ENCODE measurements at places on chromosomes 13 and 19.
A peak's percentile ranks its signal among the peaks of the same experiment; 100 is the strongest.

DNA sequence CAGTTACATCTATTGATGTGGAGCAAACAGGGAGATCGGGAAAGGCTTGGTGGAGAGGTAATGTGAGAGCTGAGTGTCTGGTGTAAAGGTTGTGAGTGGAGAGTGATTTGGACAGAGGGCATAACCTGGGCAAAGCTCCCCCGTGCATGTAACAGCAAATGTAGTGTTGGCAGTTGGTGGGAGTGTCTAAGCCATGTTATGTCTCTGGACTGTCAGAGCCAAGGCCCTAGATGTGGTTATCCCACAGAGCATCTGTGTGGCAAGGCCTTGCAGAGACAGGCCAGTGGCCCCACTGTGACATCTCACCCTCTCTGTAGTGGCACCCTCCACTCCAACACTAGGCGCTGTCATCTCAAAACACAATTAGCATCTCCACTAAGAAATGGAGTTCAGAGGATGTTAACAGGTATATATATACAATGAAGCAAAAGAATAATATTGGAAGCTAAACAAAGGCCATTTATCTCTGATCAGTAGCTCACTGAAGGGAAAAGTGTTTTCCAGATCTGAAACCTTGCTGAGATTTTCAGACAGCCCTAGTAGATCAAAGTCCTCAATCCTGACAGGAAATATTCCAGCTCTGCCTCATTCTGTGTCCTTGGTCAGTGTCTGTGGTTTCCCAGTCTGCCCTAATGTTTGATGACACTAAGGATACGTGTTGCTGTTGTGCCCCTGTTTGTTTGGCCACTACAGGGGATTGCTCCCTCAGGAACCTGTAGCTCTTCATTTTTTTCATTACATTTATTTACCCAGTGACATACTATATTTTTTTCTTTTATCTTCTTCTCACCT, 20.2 kb downstream of the POLR1D start:
- DNase-seq: no peak

GRCh38 chr19:22421797-22422196, 349 bp downstream of the ZNF98 start:
- no peak for DNase-seq

GRCh38 chr13:110929104-110929777, 14.4 kb upstream of the ANKRD10 start:
- no peak for DNase-seq

- DNase-seq: no peak
Observed at GRCh38 chr19:42452590-42452989, 9.8 kb upstream of the CXCL17 start.

- no peak for DNase-seq
Observed at GRCh38 chr13:77387607-77388200, 60.8 kb upstream of the MYCBP2 start.

DNA sequence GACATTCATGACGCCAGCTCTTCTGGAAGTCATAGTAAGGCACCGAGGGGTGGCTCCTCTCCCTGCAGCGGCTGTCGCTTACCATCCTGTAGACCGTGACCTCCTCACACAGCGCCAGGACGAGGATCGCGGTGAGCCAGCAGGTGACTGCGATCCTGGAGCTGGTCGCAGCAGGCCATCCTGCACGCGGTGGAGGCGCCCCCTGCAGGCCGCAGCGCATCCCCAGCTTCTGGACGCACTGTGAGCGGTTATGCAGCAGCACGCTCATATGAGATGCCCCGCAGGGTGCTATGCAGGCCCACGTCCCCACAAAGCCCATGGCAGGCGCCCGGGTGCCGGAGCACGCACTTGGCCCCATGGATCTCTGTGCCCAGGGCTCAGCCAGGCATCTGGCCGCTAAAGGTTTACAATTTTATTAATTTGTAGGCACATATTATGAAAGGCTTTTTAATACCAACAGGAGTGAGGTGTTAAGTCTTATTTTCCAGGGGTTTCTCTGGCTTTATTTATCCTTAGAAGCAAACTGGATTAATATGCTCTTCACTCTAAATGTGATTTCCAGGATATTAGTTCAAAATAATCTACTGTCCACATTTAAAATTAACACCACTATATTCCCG, 35.6 kb upstream of the PSPC1 start:
- DNase-seq: peak; percentile 36

- DNase-seq: no peak
Observed at GRCh38 chr13:99269627-99270241, 11.6 kb upstream of the GPR18 start.

DNA sequence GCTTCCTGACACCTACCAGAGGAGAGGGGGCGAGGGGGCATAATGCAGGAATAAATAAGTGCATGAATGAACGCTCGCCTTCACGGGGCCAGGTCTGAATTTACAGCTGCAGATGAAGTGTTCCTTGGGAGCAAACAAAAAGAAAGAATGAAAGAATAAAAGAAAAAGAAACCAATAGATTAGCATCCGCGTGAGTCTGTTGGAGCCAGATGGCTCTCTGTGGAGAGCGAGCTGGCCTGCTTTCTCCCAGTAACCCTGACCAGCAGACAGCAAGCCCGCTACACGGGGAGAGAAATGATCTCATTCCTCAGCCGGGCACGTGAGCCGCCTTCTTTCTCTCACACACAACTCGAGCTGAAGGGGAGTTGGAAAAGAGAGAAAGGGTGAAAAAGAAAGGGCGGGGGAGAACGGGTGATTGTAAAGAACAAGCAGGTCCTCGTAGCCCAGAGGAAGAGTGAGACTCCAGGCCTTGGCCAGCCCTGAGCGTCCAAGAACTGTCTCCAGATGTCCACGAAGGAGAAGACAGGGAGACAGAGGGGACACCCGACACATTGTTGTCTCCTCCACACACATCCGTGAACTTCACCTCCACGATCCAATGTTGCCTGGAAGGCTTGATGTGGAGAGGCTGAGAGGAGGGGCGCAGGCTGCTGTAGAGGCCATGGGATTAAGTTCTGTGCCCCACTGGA, 81.4 kb downstream of the RNASEH2B start:
- DNase-seq: no peak

DNA sequence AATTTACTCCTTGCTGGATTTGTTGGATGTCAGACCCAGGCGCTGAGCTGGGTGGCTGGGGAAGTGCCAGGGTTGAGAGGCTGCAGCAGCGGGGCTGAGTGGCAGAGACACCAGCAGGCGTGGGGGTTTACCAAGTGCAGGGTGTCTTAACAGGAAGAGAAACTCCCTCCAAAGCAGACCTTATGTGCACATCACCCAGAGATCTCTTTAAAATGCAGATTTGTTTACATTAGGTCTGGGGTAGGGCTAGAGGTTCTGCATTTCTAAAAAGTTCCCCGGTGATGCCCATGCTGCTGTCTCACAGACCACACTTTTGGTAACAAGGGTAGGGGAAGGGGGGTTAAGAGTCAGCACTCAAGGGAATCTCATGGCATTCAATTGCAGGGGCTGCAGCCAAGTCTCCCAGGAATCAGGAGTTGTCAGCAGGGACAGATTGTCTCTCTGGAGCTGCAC, 80.7 kb upstream of the OLFM4 start:
- DNase-seq: no peak

DNA sequence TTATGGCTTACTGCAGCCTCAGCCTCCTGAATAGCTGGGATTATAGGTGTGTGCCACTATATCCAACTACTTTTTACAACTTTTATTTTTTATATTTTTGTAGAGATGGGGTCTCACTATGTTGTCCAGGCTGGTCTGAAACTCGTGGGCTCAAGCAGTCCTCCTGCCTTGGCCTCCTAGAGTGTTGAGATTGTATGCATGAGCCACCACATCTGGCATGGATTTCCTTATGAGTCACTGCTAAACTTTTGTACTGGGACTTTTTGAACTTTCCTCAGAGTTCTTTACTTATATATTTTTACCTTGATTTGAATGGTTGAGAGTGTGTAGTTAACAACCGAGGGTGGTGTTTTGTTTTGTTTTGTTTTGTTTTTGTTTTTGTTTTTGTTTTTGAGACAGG, 33.4 kb downstream of the DNAJC3 start:
- no peak for DNase-seq

DNA sequence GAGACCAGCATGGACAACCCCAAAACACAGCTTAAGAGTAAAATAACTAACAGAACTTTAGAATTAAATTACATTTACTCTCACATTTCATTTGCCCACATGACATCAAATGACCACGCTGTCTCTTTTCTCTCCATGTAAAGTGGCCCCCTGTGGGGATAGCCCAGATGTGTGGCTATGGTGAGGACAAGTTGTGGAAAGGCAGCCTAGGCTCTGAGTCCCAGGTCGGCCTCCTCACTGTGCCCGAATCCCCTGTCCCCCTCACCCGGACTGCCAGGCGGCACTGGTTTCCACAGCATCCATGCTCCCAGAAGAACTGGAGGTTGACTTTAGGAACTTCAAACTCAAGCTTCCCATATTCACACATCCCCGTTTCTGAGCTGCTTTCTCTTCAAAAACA, 111.8 kb upstream of the UQCRFS1 start:
- no peak for DNase-seq

DNA sequence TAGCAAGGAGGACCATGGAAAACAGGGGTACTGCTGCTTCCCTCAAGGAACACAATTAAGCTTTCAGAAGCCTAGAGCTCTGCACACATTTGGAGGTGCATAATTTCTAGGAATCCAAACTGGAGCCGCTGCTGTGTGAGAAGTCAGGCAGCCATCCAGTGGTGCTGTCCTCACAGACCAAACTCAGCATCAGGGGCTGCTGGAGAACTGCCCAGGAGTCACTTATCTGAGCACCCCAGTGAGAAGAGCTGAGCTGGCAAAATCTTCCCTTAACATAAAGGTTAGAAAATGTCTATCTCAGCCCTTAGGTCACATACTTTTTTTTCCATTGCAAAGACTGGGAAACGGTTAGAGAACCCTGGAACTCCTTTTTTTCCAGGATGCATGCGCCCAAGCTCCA, 72.8 kb downstream of the ATP7B start:
- no peak for DNase-seq

DNA sequence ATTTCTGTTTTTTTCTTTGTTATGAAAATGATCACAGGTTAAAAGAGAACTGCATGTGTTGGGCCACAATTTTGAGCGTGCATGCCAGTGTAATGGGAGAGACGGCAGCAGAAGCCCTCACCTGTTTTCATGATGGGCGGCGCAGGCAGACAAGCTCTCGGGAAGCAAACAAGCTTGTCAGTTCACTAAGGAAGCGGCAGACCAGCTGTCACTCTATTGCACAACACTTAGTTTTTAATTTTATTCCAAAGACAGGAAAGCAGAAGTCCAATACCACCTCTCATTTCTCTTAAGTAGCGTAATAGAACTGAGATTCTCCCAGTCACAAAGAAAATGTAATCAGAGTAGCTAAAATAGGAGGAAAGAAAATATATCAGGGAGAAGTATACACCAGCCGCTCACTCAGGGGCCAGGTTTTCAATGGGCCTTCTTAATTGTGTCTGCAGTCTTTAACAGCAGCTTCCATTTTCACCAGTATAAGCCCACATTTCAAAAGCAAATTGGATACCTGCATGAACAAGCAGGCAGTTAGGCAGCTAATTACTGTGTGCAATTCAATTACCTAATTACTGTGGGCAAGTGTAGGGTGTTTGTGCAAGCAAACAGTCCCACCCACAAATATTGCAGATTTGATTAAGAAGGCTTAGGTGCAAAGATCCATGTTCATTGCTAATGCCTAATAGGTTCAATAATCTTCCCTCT, 711.4 kb downstream of the DIAPH3 start:
- DNase-seq: no peak

DNA sequence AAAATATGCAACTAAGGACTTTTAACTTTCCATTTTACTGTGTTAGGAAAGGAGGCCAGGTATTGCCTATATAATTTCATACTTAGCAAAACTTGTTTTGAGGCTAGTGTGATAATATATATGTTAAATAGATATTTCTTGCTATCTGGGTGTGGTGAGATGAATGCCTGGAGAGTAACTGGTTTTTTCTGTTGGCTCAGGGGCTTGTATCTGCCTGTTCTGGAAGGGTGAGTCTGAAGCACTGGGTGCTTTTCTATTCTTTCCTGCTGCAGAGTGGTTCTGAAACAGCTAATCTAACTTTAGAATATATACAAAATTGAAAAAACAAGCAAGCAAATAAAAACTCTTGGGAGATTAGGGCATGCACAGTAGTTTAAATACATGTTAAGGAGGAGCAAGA, 64.6 kb upstream of the MYCBP2 start:
- no peak for DNase-seq

DNA sequence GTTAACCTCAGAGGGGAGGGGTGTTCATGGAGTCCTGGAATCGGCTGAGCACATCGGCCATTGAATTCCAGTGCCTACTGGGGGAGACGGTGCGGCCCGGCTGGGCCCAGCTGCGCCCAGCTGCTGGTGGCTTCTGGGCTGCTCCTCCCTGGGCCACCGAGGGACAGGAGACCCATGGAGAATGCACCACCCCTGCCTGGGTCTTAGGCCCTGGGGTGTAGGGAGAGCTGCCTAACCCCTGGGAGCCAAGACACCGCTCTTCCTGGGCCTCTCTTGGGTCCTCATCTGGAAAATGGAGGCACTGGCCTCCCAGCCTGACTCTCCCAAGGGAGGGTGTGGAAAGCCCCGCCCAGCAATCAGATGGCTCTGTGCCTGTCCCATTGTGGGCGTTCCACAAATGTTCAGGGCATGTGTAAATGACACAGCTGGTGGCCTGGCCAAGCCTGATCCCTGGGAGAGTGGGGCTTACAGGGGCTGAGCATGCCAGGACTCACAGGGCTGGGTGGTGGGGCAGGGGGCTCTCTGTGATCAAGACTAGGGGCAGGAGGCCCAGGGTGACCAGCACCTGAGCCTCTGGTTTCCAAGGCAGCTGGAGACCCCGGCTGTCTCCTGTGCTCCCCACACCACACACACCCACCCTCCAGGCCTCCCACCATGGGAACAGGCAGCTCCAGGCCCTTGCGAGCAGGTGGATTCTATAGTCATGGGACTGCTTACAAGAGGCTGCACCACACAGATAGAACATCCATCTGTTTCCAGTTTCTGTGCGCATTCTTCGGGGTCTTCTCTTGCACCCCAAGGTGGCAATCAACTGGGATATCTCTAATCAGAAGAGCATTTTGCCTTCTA, 150.9 kb downstream of the URI1 start:
- DNase-seq: no peak

DNA sequence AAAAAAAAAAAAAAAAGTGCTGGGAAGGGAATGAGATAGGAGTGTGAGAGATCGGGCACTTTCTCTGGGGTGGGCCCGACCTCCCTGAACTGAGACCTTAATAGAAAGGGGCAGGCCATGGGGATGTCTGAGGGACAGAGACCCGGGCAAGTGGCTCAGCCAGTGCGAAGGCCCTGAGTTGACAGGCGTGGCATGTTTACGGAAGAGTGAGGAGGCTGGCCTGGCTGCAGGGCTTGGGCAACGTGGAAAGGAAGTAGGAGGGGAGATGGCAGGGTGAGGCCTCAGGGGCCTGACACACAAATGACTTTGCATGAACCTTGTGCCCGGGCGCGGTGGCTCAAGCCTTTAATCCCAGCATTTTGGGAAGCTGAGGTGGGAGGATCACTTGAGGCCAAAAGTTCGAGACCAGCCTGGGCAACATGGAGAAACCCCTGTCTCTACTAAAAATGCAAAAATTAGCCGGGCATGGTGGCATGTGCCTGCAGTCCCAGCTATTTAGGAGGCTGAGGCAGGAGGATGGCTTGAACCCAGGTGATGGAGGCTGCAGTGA, 13.9 kb downstream of the FCHO1 start:
- no peak for DNase-seq

DNA sequence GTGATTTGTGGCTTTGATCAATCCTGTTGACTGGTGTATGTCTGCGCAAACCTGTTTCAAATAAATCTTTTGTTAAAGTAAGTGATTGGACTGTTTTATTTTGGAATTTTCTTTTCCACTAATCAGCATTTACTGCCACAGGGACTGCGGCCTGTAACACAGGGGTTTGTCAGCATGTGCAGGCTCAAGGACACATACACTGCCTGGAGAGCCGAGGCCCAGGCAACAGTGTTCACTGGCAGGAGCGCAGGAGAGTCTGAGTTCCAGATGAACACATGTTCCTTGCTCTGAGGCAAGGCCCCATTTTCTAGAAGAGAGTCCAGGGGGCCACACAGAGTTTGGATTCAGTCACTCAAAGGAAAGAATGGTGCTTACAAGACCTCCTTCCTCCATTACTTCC, 26.0 kb downstream of the SHISA2 start:
- DNase-seq: no peak

All from activated naive CD4-positive, alpha-beta T cell treated with anti-CD3 and anti-CD28 coated beads, Interleukin-2, amount 50 U/mL, for 16 hours (primary cell).